ENCODE measurements at places on chromosomes 13 and 19. TPM values are rescaled to one million over a fixed set of nuclear protein-coding genes. Genes with fewer than 3 reads are reported as not detected.
A peak's percentile ranks its signal among the peaks of the same experiment; 100 is the strongest.

PPP2R1A gene
- total RNA-seq, result 286 TPM

CA11 gene
- 46.2 TPM for total RNA-seq

TMEM255B gene
- total RNA-seq, result 17.0 TPM

GPR12 gene
- not detected for total RNA-seq

SHC2 gene
- 139 TPM for total RNA-seq

FCHO1 gene
- 19.8 TPM for total RNA-seq

SERP2 gene
- 3.7 TPM for total RNA-seq

CABP5 gene
- total RNA-seq, result not detected

CPB2 gene
- total RNA-seq, result 13.3 TPM

FGF22 gene
- 0.17 TPM for total RNA-seq

DLEU7 gene
- total RNA-seq, result 0.60 TPM

PRR36 gene
- 1.6 TPM for total RNA-seq

DNA sequence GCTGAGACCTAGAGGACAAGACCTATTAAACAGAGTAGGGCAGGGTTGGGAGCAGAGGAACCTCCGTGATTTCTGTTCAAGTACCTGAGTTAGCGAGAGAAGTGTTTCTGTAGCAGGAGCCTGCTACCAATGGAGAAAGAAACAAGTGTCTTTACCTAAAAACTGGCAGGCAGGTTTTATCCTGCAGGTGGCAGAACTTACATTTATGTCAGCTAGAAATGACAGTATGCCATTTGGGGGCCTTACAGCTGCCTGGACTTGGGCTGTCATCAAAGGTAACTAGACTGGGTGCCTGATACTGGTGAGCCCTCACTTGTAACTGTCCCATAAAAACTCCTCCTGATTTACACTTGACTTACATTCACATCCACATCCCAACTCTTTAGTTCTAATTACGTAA, 185.3 kb upstream of the MIR17HG start:
- no peak for DNase-seq

DNA sequence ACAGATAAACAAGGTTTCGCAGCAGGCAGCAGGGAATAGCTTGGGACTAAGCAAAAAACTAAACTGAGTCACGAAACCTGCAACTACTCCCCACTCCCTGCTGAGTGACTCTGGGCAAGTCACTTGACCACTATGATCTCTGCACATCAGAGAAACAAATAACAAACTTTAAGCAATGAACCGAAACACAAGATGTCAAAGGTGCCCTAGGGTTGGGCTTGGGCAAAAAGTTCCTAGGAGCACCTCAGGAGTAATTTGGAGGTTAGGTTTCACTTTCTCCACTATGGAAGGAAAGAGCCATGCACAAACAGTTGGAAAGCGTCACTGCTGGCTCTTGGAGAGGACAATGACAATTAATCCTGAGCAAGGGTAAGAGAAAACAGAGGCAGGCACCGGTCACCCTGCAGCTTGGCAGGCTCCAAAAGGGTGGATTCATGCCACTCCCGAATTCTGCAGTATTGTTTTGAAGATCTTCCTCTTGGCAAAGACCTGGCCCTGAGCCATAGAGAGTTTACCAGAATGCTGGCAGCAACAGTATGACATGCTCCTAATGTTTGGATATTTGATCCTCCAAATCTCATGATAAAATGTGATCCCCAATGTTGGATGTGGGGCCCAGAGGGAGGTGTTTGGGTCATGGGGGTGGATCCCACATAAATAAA, 60.3 kb downstream of the CRYL1 start:
- DNase-seq, result peak; percentile 69

DNA sequence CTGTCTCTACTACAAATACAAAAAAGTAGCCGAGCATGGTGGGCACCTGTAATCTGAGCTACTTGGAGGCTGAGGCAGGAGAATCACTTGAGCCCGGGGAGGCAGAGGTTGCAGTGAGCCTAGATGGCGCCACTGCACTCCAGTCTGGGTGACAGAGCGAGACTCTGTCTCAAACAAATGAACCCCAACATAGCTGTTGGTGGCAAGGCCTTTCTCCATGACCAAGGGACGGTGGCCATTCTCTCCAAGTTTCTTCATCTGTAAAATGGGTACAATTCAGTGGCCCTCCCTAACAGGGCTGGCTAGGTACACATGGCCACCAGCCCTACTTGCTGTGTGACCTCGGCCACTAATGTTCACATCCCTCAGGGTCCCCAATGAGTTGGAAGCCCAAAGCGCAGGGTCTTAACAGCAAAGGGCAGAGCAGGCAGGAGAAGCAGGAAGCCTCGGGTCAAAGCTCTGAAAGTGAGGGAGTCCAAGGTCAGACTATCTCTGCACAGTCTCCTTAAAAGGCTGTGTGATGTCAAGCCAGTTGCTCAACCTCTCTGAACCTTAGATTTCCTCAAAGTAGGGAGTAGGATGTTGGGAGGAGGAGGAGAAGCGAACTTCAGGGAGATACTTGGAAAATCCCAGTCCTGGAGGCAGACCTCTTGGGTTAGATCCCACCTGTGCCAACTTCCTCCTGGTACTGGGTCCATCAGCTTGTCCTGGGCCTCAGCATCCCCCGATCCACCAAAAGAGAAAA, 2.7 kb downstream of the JUND start:
- no peak for DNase-seq

GRCh38 chr19:55643887-55644176, 383 bp downstream of the ZNF581 start:
- no peak for DNase-seq

- no peak for DNase-seq
Measured at GRCh38 chr19:33035461-33035860, 29.2 kb downstream of the RHPN2 start.

GRCh38 chr13:79043208-79043607, 362.8 kb downstream of the RBM26 start:
- DNase-seq, result no peak

DNA sequence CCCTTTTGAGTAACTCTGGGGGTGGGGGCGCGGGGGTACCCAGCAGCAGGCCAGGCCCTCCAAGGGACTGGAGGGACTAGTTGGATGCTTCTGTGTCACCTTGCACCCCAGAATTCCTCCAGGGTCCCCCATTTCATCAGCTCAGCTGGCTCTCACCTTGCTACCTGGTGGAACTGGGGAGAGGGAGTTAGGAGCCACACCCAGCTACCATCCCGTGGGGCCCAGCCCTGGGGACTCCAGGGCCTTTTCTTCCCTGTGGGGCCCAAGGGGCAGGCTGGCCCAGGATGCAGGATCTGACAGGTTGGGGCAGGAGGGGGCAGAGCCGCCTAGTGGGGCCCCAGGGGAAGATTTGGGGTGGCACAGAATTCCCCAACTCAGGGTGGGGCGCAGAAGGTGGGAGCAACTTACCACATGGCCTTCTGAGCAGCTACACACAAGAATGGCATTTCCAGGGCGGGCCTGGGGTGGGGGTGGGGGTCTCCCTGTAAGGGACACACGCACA, 32.8 kb upstream of the NANOS3 start:
- no peak for DNase-seq

DNA sequence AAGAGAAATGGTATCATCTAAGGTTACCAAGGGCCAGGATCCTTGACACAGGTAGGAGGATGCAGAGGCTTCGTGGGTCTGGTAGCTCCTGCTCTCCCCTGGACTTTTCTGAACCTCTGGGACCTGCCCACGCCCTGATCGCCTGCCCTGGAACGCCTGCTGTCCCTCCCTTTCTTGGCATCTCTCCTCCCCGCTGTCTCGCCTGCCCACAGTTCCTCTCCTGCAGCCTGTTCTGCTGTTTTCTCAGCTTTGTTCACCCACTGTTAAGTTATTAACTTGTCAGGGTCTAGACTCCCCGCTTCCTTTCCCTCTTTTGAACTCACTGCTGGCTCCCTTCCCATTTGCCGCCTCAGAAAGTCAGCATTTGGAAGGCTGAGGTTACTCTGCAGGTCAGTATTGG, 19.8 kb downstream of the SERP2 start:
- no peak for DNase-seq

- no peak for DNase-seq
Measured at GRCh38 chr13:97077341-97077740, 83.1 kb upstream of the OXGR1 start.

DNA sequence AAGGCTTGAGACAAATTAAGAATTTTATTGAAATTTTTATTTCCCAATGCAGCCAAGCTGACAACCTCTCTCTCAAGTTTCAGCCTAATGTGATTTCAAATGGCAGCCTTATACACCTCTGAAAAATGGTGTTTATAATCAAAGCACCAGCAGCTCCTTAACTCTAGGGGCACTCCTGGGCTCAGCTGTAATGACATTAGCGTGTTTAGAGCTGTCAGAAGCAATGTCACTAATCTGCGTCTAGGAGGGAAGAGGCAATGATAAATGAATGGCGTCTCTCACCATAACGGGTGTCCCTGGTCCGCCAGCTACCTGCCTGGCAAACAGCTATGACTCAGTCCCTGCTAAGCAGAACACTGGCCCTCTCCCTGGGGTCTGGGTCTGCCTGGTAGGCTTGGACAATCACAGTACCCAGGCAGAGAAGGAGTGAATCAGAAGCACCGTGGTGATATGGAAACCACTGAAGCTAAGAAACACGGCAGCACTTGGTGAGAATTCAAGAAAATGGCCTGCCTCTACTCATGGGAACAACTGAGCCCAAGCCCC, 131.8 kb upstream of the VSTM2B start:
- DNase-seq, result no peak

GRCh38 chr13:82070416-82070815, 1729.5 kb upstream of the SPRY2 start:
- no peak for DNase-seq

DNA sequence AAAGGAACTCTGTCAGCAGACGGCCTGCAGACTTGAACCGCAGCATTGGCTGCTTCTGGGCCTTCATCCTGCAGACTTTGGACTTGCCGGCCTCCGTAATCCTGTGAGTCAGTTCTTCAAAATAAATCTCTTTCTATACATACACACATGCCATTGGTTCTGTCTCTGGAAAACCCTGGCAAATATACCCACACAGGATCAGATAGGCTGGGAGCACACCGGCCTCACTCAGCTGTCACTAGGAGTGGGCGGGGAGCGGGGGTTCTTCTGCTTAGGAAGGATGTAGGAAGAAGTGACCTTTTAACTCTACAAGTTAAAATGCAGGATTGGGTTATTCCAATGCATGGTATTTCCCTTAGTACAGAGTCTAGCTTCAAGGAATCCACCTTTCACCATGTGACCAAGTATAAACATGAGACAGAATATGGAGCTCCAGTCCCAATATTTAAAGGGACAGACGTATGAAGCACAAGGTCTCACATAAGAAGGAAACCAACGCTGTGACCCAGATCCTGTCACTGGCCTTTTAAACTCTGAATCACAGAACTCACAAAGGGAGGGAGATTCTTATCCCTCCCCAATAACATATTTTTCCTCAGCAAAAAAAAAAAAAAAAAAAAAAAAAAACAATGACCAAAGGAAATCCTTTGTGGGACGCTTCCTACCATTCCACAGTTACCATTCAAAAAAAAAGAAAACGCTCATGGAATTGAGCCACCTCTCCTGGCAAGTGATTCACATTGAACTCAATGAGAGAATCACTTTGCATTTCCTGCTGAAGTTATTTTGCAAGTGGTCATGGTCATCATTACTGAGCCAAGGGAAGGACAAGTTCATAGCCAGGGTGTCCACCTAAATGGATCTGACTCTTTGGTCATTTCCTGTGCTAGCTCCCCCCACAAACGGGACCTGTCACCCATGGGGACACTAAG, 352.9 kb downstream of the FOXO1 start:
- no peak for DNase-seq

GRCh38 chr13:41606646-41607045, 149.3 kb downstream of the RGCC start:
- no peak for DNase-seq

DNA sequence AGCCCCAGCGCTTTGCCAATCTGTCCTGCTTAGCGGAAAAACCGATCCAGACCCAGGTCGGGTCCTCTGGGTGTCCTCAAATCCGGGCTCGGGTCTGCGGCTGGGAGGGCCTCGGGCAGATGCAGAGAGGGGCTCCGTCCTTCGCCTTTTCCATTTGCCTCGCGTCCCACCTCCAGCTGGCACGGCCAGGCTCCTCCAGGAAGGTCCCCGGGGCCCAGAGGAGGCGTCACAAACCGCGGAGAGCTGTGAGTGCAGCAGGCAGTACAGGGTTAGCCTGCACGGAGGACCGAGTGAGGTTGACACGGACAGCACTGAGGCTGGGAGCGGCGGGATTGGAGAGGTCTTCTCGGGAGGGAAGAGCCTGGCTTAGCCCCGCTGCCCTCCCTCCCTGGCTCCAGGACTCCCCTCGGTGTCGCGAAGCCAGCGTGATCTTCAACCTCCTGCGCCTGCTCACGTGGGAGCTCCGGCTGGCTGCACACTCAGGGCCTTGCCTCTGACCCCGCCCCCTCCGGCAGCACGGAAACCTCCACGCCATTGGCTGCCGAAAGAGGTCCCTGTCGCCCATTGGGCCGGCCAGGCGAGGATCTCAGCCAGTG, 2.8 kb upstream of the IFNL2 start:
- no peak for DNase-seq

- DNase-seq, result no peak
Measured at GRCh38 chr19:48342841-48343540, 17.6 kb downstream of the EMP3 start.

GRCh38 chr13:98396071-98396710, 180.7 kb downstream of the STK24 start:
- DNase-seq, result no peak

- DNase-seq, result no peak
Measured at GRCh38 chr13:72368031-72368430, 359.4 kb downstream of the MZT1 start.

DNA sequence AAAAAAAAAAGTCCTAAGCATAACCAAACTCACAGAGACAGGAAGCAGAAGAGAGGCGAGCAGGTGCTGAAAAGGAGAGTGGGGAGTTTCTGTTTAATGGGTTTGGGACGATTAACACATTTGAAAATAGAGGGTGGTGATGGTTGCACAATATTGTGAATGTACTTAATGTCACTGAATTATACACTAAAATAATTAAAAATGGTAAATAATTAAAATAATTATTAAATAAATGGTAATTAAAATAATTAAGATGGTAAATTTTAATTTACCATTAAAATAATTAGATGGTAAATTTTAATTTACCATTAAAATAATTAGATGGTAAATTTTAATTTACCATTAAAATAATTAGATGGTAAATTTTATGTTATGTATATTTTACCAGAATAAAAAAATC, 74.8 kb upstream of the XPO4 start:
- no peak for DNase-seq

DNA sequence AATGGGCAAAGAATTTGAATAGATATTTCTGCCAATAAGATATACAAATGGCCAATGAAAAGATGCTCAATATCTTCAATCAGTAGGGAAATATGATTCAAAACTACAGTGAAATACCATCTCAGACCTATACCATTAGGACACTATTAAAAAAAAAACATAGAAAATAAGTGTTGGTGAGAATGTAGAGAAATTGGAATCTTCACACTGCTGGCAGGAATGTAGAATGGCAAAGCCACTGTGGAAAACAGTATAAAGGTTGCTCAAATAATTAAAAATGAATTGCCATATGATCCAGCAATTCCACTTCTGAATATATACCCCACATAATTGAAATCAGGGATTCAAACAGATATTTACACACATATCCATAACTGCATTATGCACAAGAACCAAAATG, 88.1 kb upstream of the STARD13 start:
- no peak for DNase-seq

- DNase-seq, result no peak
Measured at GRCh38 chr13:80274643-80275042, 66.3 kb downstream of the SPRY2 start.
